Right renal pelvis (tissue), 4 donors: ENCODE measurements at places on chromosomes 13 and 19. TPM values are rescaled to one million over a fixed set of nuclear protein-coding genes. Genes with fewer than 3 reads are reported as not detected.
A peak's percentile ranks its signal among the peaks of the same experiment; 100 is the strongest.

GRCh38 chr13:95098916-95099315 lies 202.3 kb downstream of the ABCC4 start:
- DNase-seq, result no peak

The ANGPTL8 gene
- polyA plus RNA-seq, result 0.59 TPM

The ZNF541 gene
- 0.19 TPM for polyA plus RNA-seq

DNA sequence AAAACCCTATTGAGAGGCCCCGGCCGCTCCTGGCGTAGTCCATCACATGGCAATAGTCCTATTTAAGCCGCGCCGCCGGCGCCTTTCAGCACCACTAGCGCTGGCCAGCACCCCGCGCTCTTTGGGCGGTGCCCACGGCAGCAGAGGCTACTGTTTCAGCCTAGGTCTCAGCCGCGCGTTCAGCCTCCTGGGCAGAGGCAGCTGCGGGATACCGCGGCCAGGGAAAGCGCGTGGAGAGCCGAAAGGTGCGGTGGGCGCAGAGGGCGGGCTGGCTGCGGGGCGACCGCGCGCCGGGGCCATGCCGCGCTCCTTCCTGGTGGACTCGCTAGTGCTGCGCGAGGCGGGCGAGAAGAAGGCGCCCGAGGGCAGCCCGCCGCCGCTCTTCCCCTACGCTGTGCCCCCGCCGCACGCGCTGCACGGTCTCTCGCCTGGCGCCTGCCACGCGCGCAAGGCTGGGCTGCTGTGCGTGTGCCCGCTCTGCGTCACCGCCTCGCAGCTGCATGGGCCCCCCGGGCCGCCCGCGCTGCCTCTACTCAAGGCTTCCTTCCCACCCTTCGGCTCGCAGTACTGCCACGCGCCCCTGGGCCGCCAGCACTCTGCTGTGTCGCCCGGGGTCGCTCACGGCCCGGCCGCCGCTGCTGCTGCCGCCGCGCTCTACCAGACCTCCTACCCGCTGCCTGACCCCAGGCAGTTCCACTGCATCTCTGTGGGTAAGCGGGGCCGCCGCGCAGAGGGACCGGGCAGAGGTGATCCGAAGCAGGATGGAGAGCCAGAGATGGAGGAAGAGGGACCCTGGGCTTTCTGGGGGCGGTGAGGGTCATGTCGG lies at the start of gene GSX1:
Gene GSX1, plus strand, starts transcription at position 91 of the 826 bp plus-strand sequence. Its CDS starts 208 bp downstream, at position 299.
- peak; percentile 61 for DNase-seq

DNA sequence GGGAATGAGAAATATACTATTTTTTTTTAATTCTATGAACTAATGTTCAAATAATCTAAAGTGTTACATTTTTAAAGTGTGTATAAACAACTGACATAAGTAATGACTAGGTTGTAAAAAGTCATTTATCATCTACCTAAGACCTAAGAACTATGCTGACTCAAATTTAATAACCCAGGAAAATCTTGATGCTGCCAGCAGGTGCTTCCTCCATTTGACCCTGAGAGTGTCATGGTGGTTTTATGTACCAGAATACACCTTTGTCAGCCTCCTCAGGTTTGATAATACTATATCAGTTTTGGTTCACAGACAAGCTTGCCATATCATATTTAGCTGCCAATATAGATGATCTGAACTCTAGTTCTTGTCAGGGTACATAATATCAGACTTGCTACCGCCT lies 1151.2 kb downstream of the PCDH17 start:
- DNase-seq, result no peak

The FFAR3 gene
- 0.25 TPM for polyA plus RNA-seq

- DNase-seq, result no peak
Observed at GRCh38 chr13:58018020-58018419, 386.5 kb downstream of the PCDH17 start.

DNA sequence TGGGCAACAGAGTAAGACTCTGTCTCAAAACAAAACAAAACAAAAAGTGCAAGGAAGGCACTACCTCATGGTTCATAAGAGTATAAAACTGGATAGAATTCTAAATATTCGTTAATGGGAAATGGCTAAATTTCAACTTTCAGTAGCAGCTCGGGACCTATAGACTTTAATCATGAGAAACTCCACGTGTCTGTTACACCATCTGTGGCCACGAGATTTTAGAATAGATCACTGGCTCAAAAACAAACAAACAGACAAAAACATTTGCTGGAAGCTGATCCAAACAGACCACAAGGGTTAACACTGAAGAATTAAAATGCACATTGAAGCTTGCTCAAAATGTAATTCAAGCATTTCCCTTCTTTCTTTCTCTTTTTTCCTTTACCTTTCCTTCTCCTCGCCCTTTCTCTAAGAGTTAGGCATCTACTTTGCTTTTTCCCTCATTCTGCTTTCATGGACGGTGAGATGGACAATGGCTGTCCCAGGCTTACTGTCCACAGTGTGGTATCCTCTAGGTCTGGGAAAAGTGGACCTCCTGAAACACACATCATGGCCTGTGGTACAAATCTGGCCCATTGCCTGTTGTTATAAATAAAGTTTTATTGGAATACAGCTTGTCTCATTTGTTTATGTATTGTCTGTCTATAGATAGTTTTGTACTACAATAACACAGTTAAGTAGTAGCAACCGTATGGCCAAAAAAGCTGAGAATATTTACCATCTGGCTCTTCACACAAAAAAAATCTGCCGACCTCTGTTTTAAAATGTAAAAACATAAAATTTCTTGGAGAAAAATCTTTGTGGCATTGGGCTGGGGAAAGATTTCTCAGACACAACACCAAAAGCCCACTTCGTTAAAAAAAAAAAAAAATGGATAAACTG lies 10.3 kb downstream of the ELAVL1 start:
- no peak for DNase-seq

GRCh38 chr13:74218291-74218690 lies 84.1 kb upstream of the KLF12 start:
- DNase-seq, result no peak

The RNU6-9 gene
- not detected for polyA plus RNA-seq

GRCh38 chr19:2594319-2594718 lies 108.2 kb downstream of the GNG7 start:
- DNase-seq, result no peak

DNA sequence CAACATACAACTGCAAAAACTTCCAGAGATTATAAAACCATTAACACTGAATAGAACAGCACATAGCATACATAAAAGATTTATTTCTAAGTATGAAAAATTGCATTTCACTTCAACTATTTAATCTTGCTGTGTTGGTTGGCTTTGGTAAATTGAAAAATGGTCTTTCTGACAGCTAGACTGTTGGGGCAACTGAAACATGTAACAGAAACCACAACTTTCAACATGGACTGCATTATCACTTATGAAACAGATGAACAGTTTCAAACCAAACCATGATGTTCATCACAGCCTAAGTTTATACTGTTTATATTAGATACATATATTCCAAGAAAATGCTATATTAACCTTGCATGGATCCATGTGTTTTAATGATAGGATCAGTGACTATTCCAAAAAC lies 324.1 kb upstream of the PCDH9 start:
- DNase-seq, result no peak

DNA sequence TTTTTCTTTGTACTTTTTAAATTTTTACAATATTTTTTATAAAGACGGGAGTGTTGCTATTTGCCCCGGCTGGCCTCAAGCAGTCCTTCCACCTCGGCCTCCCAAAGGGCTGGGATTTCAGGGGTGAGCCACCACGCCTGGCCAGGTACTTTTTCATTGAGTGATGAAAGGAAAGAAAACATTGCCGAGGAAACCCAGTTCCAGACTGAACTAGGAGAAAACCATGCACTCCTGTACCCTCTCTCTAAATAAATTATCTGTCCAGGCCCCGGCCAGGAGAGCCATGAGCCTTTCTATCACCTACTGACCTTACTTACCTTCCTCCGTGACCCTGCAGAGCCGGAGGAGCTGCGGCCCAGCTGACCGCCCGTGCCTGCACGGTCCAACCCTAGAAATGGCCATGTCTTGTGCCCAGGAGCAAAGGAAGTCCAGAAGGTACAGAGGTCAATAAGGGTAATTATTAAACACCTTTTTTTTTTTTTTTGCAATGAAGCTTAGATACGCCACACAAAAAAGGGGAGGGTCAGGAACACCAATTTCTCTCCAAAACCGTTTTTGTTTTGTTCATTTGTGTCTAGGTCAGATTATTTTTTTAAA lies at the start of gene SLC7A9:
Gene SLC7A9, minus strand, starts transcription at position 399 of the 597 bp plus-strand sequence. CDS start 1,233 bp downstream, outside the sequence.
- no peak for DNase-seq

- DNase-seq, result no peak
Observed at GRCh38 chr13:41122838-41123237, 9.8 kb downstream of the KBTBD6 start.

- DNase-seq, result no peak
Observed at GRCh38 chr13:113397608-113398425, 33.9 kb upstream of the GRTP1 start.

- DNase-seq, result peak; percentile 17
Observed at GRCh38 chr13:91946498-91947070, 548.2 kb downstream of the GPC5 start.

DNA sequence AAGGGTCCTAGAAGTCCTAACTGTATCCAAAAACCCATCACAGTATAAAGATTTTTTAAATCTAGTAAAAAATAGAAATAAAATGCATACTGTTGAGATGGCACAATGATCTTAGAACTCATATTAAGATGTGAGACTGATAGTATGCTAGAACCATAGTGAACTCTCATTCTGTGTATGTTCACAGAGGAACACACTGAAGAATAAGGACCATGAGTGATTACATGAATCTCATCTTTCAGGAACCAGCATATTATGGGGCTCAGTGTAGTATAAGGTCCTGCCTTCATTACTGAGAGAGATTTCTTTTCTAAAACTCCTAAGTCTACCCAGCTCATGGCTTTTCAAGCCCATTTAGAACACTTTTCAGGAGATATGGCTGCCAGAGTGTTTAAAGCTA lies 59.8 kb upstream of the RFC3 start:
- DNase-seq, result no peak

- peak; percentile 36 for DNase-seq
Observed at GRCh38 chr13:100673713-100674571, 653 bp downstream of the TMTC4 start.

DNA sequence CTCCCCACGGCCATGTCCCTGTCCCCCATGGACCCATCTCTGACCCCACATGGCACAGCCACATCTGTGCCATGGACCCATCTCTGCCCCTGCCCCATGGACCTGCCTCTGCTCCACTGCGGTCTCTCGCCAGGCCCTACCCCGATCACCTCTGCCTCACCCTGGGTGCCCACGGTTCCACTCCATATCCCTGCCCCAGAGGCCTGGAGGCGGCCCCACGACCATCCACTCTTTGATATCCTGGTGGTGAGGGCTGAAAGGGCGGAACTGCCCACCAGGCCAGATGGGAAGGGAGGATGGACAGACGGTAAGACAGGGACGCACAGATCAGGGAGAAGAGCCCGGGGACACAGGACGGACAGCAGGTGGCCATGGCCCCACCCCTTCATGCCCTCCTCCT lies 327 bp downstream of the PTGER1 start:
- DNase-seq, result no peak
